Stimulated activated CD8-positive, alpha-beta memory T cell treated with anti-CD3 and anti-CD28 coated beads, Interleukin-7, amount 100 ng/mL, for 4 hours (primary cell): ENCODE measurements at places on chromosomes 6 and 20.

DNA sequence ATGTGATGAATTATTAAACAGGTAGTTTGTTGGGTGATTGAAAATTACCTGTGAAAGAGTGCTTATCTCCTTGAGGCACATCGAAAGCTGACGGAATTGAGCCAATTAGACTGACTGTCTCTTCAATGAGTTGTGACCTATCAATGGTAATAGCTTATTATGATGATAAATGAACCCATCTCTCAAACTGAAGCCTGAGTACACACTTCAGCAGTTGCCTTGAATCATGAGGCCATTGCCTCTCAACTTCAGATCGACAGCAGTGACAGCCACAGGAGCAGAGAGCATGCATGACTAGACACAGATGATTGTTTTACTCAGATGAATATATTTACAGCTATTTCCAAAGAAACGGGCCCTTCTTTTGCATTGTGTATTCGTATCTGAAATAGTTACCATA is 323.9 kb downstream of the LAMA2 start:
- no peak for DNase-seq

GRCh38 chr20:21840991-21841390 is 135.5 kb downstream of the PAX1 start:
- DNase-seq: no peak

- DNase-seq: no peak
Measured at GRCh38 chr6:3683331-3683730, 68.2 kb downstream of the PXDC1 start.

DNA sequence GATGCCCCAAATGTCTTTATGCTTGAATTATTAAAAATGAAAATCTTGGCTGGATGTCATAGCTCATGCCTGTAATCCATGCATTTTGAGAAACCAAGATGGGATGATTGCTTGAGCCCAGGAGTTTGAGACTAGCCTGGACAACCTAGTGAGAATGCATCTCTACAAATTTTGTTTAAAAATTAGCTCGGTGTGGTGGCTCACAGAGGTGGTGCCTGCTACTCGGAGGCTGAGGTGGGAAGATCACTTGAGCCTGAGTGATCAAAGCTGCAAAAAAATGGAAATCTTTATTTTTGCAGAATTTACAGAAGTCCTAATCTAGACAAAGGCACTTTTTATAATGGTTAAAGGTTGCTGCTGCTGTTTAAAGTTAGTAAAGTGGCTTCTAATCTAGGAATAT is 20.0 kb upstream of the COL19A1 start:
- no peak for DNase-seq

GRCh38 chr6:98787435-98787834 is 46.9 kb upstream of the POU3F2 start:
- DNase-seq: no peak

GRCh38 chr20:40785346-40785745 is 96.3 kb upstream of the MAFB start:
- DNase-seq: no peak

DNA sequence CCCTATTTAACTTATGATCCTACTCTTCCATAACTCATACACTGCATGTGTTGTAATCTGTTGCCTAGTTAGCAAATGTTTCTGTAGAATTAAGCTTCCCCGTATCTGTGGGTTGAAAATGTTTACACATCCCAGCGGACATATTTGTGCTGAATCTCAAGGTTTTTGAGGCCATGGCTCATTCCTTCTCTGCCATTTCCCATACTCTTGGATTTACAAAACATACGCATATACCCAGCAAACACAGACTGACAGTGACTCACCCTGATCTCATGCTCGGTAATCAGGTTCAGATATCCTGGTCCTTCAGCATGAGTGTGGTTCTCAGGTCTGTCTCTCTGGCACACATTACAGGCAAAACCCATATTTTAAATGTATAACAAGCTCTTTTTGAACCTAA is 58.7 kb downstream of the AGPAT4 start:
- DNase-seq: no peak

DNA sequence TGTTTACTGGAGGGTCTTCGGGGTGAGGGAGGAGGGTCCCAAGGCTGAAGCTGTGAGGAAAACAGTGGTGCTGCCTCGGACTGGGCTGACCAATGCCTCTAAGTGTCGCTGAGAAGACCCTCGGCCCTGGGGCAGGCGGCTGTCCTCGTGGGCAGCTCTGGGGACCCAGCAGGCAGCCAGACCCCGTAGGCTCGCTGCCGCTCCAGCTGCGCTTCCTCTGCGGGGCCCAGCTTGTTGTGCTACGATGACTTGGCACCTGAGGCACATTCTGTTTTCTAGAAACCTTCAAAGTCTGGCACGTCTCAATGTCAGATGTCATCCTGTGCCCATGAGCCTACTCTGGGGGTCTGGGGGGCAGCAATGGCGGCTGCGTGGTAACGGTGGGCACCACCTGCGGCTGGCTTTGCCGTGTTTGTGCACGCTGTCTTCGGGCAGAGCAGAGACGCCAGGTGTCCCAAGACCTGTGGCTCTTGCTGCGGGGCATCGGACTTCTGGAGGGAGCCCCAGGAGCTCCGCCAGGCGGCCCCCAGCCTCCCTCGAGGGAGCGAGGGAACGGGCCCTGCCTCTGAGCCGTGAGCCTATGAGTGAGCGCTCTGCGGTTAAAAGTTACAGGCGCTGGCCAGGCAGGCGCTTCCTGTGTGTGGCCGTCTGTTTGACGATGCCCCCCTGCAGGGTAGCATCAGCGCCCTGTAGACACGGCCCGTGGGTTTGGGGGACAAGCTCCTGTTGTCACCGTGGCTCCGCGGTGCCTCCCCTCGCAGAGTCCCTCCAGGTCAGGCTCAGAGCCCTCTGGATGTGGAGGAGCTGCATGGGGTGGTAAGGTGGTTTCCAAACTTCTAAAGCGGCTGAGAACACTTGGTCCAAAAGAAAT is 6.8 kb downstream of the SLC17A9 start:
- DNase-seq: no peak

DNA sequence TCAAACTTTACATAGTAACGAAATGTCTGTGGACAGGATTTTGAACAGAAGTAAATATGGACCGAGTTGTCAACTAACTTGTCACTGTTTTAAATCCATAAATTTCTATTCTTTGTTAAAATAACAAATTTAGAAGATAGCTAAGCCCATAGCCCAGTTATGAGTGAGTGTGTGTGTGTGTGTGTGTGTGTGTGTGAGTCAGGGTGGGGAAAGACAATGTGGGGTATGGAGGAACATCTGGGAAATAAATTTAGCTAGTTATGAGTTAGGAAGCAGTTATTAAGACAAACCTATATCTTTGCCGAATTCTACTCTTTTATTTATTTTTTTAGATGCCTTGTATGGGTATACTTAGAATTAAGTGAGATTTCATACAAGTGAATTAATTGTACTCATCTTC is 9.0 kb downstream of the TPBG start:
- no peak for DNase-seq

DNA sequence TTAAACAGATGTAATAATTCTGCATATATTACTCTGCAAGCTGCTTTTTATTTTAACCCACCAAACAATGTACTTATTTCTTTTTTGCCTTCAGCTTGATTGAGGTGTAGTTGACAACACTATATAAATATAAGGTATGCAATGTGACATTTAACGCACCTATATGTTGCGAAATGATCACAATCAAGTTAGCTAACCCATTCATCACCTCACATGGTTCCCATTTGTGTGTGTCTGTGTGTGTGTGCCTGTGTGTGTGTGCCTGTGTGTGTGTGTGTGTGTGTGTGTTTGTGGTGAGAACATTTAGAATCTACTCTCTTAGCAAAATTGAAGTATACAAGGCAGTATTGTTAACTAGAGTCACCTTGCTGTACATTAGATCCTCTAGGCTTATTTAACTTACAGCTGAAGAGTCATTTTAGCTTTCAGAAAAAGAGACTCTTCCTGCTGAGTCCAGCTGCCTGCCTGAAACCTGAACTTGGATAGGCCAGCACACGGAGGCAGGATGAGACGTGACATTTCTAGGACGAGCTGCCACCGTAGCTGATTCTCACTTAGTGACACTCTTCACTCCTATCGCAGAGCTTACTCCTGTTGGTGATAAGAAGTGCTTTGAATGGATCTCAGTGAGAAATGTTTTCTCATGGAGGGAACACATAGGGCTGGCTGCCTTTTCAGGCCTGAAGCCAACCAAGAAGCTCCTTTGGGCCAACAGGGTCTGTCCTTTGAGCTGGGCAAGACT is 126.5 kb upstream of the RIPOR2 start:
- DNase-seq: no peak

GRCh38 chr6:34035704-34036356 is 110.1 kb downstream of the GRM4 start:
- DNase-seq: no peak

GRCh38 chr20:11777387-11778205 is 140.1 kb upstream of the BTBD3 start:
- no peak for DNase-seq

DNA sequence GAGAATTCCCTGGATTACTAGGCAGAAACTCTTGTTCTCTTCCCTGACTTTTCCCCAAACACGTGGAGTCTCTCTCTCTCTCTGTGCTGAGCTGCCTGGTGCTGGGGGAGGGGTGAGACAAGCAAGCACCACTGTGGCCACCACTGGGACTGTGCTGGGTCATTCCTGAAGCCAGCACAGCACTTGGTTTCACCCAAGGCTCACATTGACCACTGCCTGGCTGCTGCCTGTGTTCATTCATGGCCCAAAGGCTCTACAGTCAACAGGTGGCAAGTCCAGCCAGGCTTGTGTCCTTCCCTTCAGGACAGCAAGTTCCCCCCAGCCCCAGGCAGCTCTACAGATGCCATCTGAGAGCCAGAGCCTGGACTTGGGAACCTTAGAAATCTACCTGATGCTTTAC is 92.2 kb downstream of the CTNNBL1 start:
- DNase-seq: no peak

- DNase-seq: no peak
Measured at GRCh38 chr6:53281518-53282215, 67.1 kb downstream of the ELOVL5 start.

GRCh38 chr6:107594736-107595135 is 104.8 kb downstream of the SOBP start:
- DNase-seq: no peak

DNA sequence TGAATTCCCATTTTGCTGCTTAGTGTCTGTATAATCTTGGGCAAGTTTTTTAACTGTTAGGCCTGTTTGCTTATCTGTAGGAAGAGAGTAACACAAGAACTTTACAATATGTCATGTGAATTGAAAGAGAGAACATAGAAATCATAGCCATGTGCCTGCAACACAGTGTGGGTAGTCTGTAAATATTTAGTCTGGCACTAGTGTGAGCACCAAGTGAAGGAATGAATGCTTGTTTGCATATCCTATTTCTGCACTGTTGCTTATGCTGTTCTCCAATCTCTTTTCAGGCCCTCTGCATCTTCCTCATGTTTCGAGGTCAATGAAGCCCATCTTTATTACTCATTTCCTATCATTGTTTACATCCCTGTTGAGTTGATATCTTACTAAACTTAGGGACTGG is 49.2 kb downstream of the CBFA2T2 start:
- no peak for DNase-seq

DNA sequence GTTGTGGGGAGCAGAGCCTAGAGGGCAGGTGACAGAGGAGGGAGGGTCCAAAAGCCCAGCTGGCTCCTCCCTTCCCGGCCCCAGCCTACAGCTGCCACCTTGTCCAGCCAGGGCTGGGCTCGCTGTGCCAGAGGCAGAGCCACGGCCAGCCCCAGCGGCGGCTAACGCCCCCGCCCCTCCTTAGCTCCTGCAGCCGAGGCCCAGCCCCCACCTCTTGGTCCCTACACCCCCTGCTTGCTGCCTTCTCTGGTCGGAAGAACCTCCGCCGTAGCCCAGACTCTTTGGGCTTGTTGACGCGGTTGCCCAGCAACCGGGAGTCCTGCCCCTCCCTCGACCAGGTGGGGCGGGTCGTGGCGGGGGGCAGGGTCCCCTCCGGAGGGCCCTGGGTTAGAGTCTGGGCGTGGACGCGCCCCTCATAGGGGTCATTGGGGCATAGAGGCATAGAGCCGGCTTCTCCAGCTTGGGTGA is 521 bp upstream of the LKAAEAR1 start:
- no peak for DNase-seq

DNA sequence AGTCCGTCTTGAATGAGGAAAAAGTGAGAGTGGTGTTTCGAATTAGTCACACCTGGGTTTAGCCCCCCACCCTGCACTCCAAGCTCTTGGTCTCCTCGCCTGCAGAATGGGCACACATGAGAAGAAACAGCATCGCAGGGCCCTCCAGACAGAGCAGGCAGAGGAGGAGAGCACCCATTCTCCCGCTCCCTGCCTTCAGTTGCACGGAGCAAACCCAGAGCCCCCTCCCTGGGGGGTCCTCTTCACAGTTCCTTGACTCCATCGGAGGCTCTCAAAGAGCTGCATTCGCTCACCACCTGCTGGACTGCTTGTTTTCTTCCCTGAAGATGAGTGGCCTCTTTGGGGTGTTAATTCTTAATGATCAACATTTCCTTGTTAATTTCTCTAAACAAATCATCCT is 5.1 kb downstream of the CST7 start:
- no peak for DNase-seq

DNA sequence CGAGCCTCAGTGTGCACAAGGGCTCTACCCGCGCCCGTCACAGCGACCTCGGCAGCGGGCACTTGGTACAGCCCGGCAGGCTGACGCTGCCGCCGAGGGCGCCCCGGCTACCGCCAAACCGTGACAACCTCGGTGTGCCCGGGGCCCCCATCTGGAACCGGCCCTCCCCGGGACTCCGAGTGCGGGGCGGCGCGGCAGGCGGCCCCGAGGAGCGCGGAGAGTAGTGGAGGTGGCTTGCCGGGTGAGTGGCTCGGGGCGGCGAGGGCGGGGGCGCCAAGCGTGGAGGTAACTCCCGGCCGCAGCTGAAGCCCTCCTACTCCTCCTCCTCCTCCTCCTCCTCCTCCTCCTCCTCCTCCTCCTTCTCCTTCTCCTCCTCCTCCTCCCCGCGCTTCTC is at the start of gene ISM1:
TSS of gene ISM1 (plus strand) at position 371 of the 394 bp plus-strand sequence. CDS start 503 bp downstream, outside the sequence.
- DNase-seq: no peak

GRCh38 chr6:33719326-33719987 is 8.0 kb upstream of the UQCC2 start:
- DNase-seq: no peak

DNA sequence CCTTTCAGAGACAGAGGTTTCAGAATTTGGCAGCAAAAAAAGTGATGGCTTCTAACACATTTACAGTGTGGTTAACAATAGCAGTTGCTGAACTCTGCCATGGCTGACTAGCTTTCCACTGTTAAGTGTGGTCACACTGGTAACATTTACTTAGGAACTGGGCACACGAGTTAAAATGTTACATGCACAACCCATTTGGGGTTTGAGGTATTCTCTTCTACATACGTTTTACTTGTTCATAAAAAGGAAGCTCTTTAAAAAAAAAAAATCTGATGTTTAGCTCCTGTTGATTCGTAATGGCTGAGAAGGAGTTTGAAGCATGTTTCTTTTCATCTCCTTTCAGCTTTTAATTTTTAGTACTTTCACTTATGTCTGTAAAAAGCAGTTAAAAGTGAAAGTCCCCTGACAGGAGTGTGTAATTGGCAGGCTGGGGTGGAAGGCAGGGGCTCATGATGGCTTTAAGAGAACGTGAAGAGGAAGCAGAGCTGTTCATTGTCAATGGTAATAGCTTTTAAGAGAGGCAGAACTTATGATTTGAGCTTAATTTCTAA is 245.9 kb downstream of the FARS2 start:
- no peak for DNase-seq

GRCh38 chr6:53086302-53086701 is 21.1 kb downstream of the FBXO9 start:
- DNase-seq: no peak

GRCh38 chr20:45944151-45944964 is 9.9 kb downstream of the PCIF1 start:
- no peak for DNase-seq
